ENCODE measurements at places on chromosomes 5 and 9.
A peak's percentile ranks its signal among the peaks of the same experiment; 100 is the strongest.

GRCh38 chr5:123438244-123438643 lies 15.0 kb upstream of the CEP120 start:
- peak; percentile 6 for DNase-seq

GRCh38 chr9:84828046-84828445 lies 158.5 kb downstream of the NTRK2 start:
- DNase-seq: no peak

DNA sequence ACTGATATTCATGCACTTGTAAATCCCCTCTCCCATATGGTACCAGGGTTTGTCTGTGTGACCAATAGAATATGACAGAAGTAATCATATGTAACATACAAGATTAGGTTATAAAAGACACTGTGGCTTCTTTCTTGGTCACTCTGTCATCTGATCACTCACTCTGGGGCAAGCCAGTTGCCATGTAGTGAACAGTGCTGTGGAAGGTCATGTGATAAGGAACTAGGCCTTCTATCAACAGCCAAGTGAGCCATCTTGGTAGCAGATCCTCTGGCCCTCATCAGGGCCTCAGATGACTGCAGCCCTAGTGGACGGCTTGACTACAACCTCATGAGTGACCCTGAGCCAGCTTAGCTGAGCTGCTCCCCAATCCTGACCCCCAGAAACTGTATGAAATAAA lies 30.0 kb upstream of the MATR3 start:
- DNase-seq: no peak

DNA sequence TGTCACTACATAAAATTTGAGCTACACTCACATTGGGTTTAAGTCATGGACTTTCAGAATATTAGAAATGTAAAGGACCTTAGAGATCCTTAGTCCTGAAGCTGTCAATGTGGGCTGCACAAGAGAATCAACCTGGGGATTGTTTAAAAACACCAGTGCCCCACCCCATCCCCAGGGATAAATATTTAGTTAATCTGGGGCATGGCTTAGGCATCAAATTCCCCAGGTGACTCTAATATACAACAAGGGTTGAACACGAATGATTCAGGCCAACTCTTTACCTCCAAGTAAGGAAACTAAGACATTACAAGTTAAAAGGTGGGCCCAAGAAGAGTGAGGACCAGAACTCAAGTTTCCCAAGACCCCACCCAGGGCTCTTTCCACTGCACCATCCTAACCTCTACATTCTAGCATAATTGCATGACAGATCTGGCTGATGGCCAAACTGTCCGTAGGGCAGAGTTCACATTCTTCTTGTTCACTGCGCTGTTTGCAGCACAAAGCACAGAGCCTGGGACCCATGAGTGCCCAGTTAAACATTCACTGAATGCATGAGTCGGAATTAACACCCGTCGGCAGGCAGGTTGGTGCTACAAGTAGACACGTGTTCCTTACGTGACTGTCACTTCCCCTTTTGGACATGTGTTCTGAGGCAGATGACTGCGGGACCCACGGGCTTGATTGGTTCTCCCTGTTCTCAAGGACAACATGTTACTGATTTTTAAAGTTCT lies 25.2 kb downstream of the CYFIP2 start:
- DNase-seq: no peak

GRCh38 chr9:76365028-76365427 lies 29.2 kb downstream of the RFK start:
- no peak for DNase-seq

DNA sequence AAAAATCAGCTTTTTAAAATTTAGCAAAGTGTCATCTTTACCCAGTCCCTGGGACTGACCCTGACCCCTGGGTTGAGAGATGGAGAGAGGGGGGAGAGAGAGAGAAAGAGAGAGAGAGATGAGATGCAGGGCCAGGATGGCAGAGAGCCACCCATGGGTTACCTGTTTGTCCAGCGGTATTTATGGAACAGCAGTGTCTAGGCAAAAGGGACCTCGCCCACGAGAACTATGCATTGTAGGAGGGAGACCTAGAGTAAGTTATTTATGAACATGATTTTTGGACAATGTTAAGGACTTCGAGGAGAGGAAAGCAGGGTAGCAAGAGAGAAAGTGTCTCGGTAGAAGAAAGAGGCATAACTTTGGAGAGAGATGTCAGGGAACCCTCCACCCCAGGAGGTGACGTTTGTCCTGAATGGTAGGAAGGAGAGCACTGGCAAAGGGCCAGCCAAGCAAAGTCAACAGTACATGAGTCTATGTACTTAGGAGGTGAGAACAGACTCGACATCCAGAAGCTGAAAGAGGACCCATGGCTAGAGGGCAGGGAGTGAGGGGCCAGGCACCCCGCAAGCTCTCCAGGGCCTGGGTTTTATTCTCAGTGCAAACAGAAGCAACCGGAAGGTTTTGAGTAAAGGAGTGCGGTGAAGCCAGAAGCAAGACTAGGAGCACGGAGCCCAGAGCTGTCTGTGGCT lies 30.5 kb upstream of the MSX2 start:
- DNase-seq: no peak

Data from stimulated activated CD4-positive, alpha-beta T cell treated with anti-CD3 and anti-CD28 coated beads, TNF-alpha, amount 100 ng/mL, for 48 hours (primary cell).